ENCODE measurements at places on chromosomes 6 and 20.
A peak's percentile ranks its signal among the peaks of the same experiment; 100 is the strongest.

DNA sequence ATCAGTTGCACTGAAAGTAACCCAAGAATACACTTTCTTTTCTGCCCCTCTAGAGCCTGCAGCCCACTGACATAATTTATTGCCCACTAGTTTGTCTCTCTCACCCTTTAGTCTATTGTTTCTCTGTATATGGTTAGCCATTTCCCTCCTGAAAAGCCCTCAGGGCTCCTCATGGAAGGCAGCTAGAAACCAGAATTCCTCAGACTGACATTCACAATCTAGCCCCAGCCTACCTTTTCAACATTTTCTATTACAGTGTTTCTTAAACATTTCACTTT lies 21.4 kb upstream of the PAQR8 start:
- no peak for DNase-seq

DNA sequence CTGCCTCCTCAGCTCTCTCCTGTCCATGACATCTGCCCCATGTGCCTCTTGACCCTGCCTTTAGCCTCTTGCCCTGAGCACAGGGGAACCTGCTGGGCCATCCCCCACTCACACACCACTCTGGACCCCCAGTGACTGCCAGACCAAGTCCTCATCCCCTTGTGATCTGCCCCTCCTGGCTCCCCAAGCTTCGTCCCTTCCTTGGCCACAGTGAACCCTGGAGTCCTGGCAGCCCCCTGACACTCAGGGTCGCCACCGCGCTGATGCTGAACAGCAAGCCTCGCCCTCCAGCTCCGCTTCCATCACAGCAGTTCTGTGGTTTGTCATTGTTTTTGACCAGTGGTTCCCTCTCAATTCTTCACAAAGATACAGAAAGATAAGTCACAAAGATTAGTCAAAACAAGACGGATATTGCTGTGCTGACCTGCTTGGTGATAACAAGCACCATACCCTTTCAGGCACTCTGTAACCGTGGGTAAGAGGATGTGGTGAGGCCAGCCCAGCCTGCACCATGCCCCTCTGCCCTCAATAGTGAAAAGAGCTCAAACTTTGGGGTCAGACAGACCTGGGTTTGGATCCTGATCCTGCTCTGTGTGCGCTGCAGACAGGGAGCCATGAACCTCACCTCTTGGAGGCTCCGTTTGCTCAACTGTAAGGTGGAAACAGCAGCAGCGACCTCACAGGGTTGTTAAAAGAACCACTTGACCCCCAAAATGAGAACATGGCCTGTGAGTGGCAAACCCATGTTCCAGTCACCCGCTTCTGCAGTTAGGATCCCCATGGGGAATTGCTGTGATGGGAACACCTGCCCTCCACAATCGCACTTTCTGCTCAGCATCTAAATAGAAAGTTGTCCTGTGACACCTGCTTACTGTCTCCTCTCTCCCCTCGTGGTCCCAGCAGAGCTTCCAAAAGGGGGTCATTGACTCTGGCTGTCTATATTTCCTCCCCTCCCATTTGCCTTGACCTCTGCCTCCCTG lies 114.5 kb downstream of the TOX2 start:
- no peak for DNase-seq

GRCh38 chr6:123462152-123462551 lies 174.6 kb downstream of the TRDN start:
- DNase-seq = no peak

DNA sequence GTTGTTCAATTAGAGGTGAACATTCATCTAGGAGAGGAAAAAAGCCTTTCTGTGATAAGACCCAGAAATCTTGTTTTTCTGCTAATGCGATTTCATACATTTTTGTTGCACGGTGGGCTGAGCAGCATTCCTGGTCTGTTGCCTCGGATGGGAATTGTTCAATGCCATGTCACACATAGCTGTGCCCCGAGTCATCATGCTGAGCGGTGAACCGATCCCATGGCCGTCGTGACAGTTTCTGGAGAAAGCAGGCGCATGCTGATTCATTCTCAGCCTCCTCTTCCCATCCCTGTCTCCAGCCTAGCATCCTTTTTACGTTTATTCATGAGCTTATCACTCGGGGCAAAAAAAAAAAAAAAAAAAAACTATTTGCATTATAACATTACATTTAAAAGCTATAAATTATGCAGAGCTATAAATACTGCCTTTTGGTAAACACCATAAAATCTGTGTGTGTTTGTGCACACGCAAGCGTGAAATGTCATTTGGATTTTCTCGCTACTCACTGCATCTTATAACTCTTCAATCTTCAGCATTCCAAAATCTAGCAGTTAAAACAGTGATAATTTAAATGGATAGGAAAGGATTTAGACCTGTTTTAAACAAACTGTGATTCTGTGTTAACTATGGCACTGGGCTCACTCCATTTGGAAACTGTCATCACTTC lies 58.9 kb upstream of the IFNGR1 start:
- peak; percentile 87 for DNase-seq

DNA sequence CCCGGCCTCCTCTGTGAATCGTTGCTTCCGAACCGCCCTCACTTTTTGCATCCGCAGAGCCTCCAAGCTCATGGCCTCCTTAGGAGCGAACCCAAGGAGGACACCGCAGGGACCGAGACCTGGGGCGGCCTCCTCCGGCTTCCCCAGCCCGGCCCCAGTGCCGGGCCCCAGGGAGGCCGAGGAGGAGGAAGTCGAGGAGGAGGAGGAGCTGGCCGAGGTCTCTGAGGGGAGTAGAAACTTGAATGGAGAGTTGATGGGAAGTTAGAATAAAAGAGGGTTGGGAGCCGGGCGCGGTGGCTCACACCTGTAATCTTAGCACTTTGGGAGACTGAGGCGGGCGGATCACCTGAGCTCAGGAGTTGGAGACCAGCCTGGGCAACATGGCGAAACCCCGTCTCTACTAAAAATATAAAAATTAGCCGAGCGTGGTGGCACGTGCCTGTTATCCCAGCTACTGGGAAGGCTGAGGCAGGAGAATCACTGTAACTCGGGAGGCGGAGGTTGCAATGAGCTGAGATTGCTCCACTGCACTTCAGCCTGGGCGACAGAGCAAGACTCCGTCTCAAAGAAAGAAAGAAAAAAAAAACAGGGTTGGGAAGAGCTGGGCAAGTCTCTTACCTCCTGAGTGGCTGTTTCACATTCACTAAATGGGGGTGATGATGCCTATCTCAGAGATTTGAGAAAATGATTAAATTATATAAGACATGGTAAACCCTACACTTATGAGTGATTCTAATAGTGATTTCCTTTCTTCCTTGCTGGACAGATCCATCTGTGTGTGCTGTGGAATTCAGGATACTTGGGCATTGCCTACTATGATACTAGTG lies 805 bp downstream of the MSH5 start:
- no peak for DNase-seq

DNA sequence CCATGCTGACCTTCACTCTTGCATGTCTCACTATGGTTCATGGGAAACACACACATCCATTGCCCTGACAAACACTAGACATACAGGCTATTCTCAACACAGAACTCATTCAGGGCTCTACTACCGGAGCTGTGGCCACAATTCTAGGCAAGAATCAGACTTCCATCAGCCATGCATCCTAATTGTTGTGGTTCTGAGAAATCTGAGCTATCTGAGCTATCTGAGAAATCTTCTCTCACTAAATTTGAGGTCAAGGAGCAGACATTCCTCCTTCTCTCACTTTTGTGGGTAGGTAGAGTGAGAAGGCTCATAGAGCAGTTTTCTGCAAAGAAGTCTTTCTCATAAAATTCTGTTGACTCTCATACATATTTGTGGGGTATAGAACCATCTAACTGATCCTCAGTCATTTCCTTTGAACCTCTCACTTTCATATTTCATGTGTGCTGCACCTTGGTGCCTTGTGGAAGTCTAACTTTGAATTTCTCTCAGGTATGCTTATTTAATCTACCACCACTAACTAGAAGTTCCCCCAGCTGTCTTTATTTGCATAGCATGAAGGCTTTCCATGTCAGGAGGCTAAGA lies 43.6 kb downstream of the ADGRF1 start:
- DNase-seq = no peak

DNA sequence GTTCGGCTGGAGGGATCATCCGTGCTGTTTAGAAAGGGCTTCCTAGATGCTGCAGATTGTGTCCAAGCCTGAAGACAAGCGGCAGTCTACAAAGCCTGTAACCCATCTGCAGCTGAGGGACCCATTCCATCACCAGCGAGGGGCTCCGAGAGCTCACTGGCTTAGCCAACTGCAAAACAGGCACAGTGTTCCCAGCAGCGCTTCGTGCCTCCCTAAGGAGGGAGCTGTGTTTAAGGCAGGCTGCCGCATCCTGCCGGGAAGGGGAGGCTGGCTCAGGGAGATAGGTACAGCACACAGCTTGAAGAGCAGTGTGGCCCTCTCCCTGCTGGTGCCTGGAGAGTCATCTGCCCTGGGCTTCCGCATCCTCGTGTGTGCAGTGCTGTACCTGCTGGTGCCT lies 32.4 kb downstream of the DUSP22 start:
- no peak for DNase-seq

DNA sequence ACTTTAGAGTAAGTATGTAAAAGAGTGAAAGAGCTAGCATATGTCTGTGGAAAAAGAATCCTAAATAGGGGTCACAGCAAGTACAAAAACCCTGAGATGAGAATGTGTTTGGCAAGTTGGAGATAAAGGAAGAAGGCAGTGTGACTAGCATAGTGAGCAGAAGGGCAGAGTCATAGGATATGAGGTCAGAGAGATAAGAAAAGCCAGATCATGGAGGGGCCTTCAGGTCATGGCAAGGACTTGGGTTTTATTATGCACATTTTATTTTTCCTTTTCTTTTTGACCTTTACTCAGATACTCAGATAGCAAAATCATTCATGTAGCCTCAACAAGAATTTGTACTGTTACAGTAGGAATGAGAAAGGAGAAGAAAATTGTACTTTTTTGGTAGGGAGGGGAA lies 138.0 kb downstream of the GJA1 start:
- no peak for DNase-seq

DNA sequence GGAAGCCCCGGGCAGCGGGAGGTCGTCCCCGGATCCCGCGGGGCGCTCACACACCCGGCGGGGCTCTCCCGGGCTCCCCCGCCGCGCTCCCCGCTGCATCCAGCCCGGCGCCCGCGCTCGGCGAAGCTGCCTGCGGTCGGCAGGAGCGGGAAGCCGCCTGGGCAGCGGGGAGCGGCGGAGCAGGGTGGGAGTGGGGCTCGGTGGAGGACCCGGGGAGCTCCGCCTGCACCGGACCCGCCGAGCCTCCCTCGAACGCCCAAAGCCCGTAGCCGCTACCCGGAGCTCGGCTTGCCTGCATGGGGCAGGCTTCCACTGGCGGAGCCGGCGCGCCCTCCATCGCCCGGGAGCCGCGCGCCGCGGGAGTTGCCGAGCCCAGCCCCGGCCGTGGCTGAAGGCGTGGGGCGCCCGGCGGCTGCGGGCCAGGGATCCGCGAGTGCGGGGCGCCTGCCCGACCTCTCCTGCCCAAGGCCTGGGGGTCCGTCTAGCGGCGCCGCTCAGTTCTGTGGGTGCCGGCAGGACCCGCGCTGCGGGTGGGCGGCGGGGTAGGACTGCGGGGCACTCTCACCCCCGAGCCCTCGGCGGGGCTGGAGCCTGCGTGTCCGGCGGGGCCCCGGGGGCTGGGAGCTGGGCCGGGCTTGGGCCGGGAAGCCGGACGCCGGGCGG lies 671 bp downstream of the CDH4 start:
- DNase-seq = peak; percentile 23

DNA sequence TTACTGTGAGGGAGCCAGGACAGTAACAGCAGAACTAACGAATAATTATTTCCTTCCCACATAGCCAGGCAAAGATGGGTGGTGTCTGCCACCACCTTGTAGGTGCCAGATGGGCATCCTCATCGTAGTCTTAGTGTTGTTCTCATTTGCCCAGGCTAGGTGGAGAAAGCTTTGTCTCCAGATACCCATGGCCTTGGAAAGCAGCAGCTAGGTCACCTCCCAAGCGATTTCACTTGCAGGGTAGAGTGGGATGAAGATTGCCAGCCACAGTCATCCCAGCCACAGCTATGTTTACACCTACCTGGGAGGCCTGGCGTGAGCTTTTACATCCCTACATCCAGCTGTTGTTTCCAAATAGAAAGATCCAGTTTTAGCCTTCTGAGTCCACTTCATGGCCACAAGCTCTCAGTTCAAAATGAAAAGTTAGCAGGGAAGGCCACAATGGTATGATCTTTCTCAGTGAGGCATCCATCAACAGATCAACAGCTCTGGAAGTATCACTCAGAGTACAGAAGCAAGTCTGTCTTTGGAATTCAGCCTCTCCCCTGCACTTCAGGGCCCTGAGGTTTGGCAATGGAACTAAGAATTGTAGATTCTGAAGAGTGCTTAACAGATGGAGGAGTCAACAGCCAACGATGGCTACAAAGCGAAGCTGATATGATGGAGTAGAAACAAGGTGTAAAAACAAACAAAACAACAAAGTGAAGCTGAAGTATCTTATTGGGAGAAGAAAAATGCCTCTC lies 11.0 kb upstream of the SNRPC start:
- no peak for DNase-seq

Measured in LHCN-M2 (cell line).